Inflammatory macrophage (primary cell): ENCODE measurements at places on chromosomes 5 and 9.

DNA sequence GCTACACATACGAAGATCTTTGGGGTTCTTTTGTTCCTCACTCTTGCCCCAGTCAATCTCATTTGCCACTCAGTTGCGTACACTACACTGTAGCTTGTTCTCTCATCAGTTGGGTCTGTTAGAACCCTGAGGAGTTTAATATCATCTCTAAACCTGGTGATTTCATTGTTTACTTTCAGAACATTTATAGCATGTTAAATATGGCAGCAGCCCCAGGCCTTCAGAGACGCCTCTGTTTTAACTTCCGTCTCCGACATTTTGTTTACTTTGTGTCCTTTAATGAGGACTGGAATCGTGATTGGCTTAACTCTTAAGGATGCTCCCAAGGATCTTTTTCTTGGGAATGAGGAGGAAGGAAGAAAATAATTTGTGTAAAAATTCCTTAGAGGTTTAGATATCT lies 510.1 kb downstream of the NR2F1-AS1 start:
- DNase-seq, result no peak

- DNase-seq, result no peak
Measured at GRCh38 chr5:20615888-20616563, 628.0 kb upstream of the CDH18 start.

DNA sequence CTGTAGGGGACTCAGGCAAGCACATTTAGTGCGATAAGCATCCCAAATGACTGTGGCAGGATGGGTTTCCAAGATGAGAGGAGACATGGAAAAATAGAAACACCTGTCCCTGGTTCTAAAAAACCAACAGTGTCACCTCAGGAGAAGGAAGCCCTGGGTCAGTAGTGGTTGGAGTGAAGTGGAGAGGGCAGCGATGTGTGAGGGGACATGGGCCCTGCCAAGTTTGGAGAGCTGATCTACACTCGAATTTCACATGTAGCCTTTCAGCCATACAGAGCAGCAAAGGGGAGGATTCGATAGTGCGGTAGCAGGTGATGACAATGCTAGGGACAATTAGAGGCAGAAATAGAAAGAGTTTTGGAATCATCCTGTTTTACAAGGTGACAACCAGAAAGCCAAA lies 32.6 kb upstream of the LHX2 start:
- no peak for DNase-seq

- DNase-seq, result no peak
Measured at GRCh38 chr5:138574744-138575193, 432 bp downstream of the HSPA9 start.

DNA sequence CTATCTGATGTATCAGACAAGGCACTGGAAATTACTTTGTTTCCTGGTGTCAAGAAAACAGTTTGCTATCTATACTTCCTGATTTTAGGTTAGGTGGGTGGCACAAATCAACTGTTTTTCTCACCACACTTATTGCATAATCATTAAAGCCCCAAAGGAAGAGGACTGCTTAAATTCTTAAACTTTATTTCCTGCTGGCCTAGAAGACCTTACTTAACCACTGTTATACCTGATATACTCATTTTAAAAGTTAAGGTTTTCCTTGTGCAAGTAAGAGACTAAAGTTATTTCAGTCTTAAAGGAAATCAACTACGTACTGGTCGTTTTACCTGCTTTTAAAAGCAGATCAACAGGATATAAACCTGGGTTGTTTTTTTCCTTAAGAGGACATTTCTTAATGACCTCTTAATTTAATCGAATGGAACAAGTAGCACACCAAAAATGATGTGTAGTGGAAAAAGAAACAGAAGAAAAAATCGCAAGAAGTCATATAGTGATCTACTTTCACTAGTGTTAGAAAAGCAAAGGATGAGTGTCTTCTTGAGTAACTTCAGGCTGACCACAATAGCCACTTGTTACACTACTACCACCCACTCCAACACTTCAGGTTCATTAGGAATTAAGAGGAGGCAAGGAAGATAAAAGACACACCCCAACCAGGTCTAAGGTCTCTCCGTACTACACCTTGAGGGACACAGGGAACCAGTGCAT lies 974 bp downstream of the CLINT1 start:
- peak; percentile 63 for DNase-seq

- DNase-seq, result no peak
Measured at GRCh38 chr5:104952876-104953275, 1390.3 kb upstream of the NUDT12 start.

DNA sequence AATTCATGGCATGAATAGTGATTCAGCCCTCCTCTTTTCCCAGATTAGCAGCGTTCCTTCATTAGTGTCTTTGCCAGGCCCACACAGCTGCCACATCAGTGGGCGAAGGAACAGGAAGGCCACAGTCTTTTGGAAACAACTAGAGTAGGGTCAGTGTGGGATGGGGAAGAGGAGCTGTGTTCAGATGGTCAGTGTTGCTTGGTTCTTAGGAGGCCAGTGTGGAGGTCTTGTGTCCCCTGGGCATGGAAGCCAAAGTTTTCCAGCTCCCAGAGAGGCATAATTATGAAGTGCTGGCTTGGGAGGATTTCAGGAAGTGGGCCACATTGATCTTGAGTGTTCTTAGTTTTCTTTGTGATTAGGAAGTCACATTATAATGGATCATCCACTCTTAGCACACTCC lies 269.6 kb downstream of the PSAT1 start:
- DNase-seq, result no peak

DNA sequence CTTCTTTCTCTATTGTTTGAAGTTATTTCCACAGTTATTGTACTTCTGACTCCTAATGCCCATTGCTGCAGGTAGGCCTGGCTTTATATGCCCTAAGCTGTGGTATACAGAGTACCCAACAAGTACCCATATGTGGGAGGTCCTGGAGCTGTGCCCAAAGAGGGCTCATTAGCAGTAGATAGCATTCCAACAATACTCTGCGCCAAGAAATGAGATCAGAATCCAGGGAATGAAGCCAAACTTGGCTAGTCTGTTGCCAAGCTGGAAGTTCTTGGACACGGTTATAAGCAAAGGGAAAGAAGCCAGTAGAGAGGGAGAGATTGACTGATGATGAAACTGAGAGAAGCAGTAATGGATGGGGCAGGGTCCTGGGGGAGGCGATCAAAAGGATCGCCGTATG lies 29.7 kb upstream of the FAM169A start:
- no peak for DNase-seq

DNA sequence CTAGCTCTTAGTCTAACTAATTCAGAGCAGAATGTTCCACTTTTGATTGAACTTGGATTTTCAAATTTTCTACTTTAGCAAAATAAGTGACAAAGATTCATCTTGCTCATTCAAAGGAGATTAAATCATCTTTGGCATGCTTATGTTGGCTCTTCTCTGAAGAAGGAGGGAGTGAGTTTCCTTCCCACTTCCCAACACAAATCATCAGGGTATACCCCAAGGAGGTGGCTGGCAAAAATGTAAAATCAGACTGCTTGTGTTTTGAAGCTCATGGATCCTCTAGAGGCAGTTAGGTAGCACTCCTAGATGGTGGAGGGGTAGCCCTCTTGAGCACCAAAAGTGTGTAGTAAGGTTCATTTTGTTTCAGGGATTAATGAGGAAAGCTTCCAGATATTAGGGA lies 343.1 kb downstream of the OSTF1 start:
- DNase-seq, result no peak

DNA sequence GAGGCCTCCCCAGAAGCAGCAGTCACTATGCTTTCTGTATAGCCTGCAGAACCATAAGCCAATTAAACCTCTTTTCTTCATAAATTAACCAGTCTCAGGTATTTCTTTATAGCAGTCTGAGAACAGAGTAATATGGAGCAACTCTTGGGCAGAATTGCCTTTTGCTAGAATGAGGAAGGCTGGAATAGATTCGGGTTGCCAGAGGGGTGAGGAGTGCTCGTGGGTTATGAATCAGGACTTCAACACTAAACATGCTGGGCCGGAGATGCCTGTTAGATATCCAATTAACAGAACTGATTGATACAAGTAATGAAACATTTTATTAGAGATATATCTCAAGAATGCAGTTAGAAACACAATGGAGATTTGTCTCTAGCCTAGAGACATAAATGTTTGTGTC lies 140.9 kb upstream of the MAP3K1 start:
- peak; percentile 60 for DNase-seq

DNA sequence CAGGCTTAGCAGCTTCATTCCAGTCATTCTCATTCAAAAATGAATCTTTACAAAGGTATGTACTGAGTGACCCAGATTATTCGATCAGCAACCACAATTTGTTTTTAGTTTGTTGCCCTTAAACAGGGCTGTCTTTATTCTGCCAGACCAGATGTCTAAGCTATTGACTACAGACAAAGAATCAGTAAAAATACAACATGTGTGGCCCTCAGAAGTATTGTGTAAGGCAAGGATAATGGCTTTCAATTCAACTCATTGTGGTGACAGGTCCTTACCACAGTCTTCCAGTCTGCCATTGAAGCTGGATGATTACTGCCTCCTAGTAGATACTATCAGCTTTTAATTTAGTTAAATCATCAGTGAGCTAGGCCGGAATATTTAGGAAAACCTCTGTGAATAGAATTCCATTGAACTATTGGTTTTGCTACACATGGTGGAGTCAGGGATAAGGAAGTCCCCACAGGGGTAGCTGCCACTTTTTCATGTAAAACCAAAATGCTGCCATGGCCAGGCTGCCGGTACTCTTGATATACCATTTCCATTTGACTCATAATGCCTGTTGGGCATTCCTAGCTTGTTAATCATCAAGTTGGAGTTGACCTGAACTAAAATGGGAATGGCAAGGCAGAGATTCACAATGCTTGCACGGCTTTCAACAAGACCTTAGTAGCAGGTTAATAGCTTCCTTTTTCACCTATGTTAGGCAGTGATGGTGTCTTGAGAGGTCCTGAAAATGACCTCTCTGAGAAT lies 175.6 kb downstream of the MEF2C start:
- DNase-seq, result no peak

GRCh38 chr5:115459855-115460341 lies 84.7 kb downstream of the FEM1C start:
- DNase-seq, result no peak
